ENCODE measurements at places on chromosomes 13 and 19.

DNA sequence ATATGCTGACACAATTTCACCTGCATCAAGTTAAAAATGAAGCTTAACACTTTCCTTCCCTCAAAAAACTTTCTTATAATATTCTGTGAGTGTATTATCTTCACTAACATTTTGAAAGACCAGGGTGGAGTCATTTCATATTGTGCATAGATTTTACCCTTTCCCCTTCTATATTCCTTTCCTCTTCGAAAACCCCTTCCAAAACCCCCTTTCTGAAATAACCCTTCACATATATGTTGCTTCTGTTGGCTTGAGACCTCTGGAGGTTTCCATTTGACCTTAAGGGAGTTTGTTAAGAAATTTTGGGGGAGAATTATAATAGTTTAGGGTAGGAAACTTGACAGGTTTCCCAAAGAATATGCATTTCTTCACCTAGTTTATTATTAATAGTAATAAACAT is 489.6 kb upstream of the MIR17HG start:
- no peak for DNase-seq

- no peak for DNase-seq
Observed at GRCh38 chr13:58994777-58995176, 1169.0 kb downstream of the DIAPH3 start.

GRCh38 chr13:74300162-74300561 is 166.0 kb upstream of the KLF12 start:
- DNase-seq: no peak

DNA sequence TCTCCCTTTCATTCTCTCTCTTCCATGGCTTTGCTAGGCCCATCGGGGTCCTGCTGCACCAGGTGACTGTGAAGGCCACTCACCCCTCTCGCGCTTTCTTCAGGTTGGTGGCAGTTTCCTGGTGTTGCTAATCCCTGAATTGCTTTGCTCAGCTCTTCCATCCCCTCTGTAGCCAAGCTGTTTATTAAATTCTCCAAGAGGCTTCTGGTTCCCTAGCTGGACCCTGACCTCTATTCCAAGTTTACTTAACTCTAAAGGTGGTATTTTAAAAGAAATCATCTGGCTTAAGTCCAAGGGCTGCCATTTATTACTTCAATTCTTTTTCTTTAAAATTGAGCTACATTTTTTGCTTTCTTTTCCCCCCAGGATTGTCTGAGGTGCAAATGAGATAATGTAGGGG is 32.7 kb upstream of the MICU2 start:
- no peak for DNase-seq

Measured in T-helper 2 cell treated with Interferon-gamma antibody and Interleukin-4, amounts not matched to agents 5 μg/mL and 100 μg/mL, for 36 hours (primary cell).